ENCODE measurements at places on chromosomes 3 and 15.

DNA sequence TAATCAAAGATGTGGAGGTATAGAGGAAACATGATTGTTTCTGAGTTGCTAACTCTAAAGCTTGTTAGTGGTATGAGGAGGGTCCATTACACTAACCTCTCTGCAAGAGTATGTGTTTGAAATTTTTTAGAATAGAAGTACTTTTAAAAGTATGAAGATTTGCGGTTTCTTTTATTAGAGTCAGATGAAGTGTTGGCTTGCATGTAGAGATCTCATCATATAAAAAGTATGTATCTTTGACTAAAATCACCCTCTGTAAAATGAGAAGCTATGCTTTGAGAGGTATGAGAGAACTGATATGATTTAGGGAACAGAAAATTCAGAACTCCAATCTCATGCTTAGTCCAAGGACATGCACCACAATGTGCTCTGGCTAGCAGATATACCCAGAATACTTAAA is 140.4 kb upstream of the MBNL1 start:
- no peak for DNase-seq

- no peak for DNase-seq
Measured at GRCh38 chr3:7204848-7205156, 343.9 kb downstream of the GRM7 start.

GRCh38 chr3:180117381-180118163 is 80.8 kb upstream of the PEX5L start:
- no peak for DNase-seq

GRCh38 chr15:60842694-60843093 is 363.8 kb upstream of the ICE2 start:
- no peak for DNase-seq

DNA sequence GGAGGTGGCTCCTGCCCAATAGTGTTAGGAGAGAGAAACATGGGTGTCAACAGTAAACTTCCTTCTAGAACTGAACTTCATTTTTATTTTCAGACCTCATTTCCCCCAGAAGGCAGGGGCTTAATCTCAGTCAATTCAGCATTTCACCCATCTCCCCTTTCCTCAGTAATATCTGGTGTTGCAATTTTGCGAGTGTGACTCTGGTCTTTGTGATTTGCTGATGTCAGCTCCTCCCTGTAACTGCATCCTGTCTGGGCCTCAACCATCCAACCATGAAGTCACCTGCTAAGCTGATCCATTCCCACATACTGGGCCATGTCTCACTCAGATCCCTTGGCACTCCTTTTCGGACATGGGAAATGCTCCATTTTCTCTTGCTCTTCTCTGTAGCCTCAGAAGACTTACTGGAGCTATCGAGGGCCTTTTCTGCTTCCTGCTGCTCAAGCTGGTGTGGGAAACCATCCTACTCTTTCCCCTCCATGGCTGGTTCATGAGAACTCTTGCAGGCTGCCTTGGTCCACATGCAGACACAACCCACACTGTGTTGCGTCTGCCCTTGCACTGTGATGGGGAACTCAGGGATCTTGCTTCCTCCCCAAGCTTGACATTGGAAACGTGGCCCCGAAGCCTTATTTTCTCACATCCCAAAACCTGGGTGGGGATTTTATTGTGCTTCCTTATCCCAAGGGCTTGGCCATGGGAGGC is 24.6 kb downstream of the CCR4 start:
- no peak for DNase-seq

DNA sequence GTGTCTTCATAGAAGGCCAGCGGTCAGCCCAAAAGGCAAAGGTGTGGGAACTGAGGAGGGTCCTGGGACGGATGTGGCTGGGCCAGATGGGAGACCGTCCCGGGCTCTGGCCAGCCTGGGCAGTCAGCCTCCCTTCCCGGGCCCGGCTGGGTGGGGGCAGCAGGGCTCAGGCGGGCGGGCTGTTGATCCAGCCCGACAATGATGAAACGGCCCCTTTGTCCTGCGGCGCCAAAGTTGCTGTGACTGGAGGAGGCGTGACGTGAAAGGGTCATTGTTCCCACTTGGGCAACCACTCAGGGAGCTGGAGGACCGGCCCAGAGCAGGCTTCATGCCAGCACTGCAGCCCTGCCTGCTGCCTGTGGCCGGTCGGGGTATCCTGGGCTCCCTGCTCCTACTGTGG is 16.5 kb downstream of the DUSP7 start:
- DNase-seq, result no peak

DNA sequence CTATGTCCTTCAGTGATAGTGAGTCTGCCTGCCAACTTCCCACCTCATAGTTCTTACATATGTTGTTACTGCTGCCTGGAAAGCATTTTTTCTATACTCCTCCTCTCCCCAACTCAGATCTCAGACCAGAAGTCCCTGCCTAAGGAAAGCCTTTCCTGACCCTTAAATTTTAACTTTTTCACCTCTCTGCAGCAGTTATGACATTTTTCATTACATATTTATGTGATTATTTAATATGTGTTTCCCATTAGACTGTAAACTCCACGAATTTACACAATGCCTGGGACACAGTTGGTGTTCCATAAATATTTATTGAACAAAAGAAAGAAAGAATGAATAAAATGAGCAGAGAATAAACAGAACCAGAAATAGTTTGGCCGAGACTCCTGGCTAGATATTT is 125.5 kb downstream of the MITF start:
- DNase-seq, result no peak

DNA sequence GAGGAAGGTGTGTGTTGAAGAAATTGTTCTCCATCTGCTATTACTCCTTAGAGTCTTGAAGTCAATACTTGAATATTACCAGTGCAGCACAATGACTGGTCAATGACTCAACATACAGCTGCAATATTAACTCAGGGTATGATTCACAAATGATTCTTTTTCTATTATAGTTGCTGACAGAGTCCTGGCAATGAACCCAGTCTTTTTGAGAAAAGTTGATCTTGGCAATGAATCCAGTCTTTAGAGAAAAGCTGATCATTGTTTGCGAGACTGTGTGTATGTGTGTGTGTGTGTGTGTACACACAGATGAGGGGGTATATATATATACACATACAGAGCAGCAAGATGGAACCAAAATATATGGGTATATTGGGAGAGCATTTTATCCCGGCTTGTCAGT is 315.1 kb downstream of the ZNF385D start:
- no peak for DNase-seq

DNA sequence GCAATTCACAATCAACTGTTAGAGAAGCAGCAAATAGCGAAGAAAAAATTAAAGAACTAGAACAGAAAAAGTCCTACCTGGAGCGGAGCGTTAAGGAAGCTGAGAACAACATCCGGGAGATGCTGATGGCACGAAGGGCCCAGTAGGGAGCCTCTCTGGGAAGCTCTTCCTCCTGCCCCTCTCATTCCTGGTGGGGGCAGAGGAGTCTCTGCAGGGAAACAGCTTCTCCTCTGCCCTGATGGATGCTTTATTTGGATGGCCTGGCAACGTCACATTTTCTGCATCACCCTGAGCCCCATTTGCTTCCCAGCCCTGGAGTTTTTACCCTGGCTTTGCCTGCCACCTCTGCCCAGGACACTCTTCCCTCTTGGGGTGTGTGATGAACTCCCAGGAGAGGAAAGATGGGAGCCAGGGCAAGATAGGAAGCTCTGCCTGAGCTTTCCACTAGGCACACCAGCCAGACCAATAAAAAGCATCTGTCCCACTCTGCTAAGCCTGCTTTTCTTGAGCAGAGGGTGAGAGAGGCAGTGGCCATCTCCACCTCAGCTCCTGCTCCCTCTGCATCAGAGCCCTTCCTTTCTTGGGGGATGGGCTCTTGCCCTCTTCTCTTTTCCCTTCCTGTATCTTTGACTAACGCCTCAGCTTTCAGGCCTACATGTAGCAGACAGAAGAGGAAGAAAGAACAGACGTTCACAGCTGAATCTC is 39.4 kb downstream of the PPARG start:
- no peak for DNase-seq

- no peak for DNase-seq
Measured at GRCh38 chr3:127825756-127826155, 3.4 kb upstream of the MGLL start.

DNA sequence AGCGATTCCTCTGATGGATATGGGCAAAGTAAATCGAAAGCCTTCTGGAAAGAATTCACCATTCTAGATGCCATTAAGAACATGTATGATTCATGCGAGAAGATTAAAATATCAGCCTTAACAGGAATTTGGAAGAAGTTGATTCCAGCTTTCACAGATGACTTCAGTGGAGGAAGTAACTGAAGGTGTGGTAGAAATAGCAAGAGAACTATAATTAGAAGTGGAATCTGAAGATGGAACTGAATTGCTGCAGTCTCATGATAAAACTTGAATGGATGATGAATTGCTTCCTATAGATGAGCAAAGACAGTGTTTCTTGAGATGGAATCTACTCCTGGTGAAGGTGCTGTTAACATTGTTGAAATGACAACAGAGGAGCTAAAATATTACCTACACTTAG is 30.1 kb upstream of the TBC1D23 start:
- DNase-seq, result no peak

- DNase-seq, result no peak
Measured at GRCh38 chr3:74003734-74004133, 379.0 kb upstream of the PDZRN3 start.

GRCh38 chr3:23455775-23456174 is 252.6 kb downstream of the UBE2E2 start:
- no peak for DNase-seq

DNA sequence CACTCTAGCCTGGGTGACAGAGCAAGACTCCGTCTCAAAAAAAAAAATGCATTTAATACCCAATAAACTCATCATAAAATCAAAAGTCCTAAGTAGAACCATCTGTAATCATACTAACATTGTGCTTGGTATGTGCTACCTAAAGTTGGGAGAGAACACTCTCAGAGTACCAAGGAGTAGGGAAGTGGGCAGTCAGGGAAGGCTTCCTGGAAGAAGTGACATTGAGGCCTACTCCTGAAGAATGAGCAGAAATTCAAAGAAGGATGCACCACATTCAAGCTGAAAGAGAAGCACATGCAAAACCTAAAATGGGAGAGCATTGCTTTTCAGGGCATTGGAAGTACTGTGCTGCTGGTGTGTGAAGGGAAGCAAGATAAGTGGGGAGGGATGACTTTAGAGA is 54.1 kb downstream of the TLE3 start:
- no peak for DNase-seq

DNA sequence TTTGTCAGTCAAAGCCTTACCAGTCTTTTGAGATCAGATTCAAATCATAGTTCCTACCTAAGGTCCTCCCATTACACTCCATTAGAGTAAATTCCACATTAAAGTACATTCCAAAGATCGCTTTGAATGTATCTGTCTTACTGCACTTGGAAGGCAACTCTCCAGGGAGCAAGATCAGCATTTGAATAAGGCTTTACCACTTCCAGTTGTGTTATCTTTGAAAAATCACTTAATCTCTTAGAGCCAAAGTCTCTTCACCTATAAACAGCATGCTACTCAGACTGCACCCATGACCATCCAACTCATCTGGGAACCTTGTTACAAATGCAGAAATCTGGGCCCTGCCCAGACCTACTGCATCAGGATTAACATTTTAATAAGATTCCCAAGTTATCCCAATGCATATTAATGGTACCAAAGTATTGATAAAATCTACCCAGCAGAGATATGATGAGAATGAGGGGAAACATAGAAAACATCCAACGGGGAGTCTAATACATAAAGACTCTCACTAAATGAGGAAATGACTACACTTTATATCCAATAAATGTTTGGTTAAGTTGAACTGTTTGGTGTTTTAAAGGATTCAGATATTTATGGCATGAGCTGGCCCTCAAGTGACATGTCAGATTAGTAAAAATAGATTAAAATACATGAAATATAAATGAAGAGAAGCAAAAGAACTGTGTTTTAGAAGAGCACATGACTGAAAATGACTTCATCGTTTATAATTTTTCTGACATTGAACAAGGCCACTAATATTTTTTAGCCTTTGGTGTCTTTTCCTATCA is 75.9 kb downstream of the TNIK start:
- DNase-seq, result no peak

DNA sequence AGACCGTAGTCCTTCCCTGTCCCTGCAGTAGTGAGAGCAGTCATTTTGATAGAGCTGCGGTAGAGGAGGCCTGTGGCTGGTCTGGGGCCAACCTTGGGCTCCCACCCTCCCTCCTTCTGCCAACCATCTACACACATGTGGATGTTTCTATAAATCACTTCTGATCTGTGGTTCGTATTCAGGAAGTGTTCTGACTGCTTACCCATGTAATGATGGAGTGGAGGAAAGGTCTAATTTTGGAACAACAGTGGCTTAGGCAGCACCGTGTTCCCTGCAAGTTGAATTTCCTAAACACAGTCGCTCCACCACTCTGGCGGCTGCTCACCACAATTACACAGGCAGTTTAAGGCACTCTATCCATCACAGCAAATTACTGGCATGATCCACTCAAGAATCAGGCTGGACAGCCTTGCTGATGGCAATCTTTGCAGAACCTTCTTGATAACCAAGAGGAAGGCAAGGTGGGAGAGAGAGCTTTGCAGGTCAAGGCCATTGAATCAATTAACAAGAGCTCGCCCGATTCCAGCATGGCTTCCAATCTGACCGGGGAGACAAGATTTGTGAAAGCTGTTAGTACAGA is 104.7 kb upstream of the VEPH1 start:
- DNase-seq, result no peak

GRCh38 chr15:70387993-70388392 is 290.3 kb upstream of the TLE3 start:
- no peak for DNase-seq

Measured in mesothelial cell of epicardium (in vitro differentiated cells).